ENCODE measurements at places on chromosomes 6 and 20. TPM values are rescaled to one million over a fixed set of nuclear protein-coding genes. Genes with fewer than 3 reads are reported as not detected.

The OPN5 gene
- not detected for total RNA-seq

The CTAGE9 gene
- not detected for total RNA-seq

The PPP1R16B gene
- total RNA-seq = 0.69 TPM

The UBE2V1 gene
- total RNA-seq = 66.6 TPM

The SLC24A3 gene
- total RNA-seq = not detected

The SLC22A23 gene
- total RNA-seq = 8.0 TPM

The DEF6 gene
- 0.71 TPM for total RNA-seq

The DEFB132 gene
- total RNA-seq = not detected

Data from SK-MEL-5 (cell line).